Stimulated activated CD4-positive, alpha-beta T cell treated with anti-CD3 and anti-CD28 coated beads, Interleukin-12 subunit alpha, Interleukin-12 subunit beta, amount 100 ng/mL, for 48 hours (primary cell): ENCODE measurements at places on chromosomes 16 and 17.

- DNase-seq = peak; percentile 39
These were observed 17.6 kb downstream of the MAPK8IP3 start for GRCh38 chr16:1723450-1724147.

DNA sequence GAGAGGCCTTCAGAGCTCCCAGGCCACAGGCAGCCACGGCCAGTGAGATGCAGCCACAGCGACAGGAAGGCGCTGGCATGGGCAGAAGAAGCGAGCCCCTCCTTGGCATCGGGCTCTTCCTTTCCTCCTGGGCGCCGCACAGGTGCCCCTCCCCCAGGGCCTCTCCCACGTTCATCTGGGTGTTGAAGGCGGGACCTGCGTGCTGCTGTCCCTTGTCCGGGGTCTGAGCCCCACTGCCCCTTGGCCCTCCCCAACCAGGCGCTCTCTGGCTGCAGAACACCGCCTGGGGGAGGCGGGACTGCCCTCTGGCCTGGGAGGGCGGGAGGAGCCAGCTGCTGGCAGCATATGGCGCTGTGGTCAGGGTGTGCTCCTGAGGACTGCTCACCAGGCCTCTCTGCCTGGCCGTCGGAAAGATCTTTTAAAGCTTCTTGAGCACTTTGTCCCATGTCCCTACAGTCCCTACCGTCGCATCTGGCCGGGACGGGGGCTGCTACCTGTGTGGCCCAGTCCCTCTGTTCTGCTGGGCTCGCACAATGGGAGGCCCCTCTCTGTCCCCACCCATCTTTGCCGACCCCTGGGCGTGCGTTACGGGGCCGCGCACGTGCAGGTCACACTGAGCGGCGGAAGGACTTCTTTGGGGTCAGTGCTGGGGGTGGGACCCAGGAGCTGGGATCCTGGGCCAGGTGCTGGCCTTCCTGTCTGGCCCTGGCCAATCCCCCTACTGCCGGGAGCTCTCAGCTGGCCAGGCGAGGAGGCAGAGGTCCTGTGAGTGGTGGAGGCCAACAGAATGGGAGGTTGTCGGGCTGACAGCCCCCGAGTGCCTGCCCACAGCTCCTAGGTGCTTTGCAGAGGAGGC lies 1.7 kb downstream of the SLC25A10 start:
- no peak for DNase-seq

DNA sequence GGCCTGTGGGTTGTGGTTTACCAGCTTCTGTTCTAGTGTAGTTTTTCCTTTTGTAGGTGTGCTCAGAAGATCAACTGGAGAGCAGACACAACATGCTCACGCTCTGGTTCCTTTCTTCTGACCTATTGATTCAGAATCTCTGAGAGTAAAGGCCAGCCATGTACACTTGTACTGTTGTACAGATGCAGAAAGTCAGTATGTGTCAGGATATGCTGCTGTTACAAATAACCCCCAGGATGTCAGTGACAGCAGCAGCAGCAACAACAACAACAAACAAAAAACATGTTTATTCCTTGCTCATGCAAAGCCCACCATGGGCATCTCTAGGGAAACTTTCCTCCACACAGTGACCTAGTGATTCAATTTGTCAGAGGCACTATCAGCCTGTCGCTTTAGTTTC lies 154.8 kb upstream of the RBFOX1 start:
- no peak for DNase-seq

- no peak for DNase-seq
These were observed 24.8 kb upstream of the SLC25A19 start for GRCh38 chr17:75313941-75314551.

GRCh38 chr16:66487580-66488275 lies 60.6 kb downstream of the BEAN1 start:
- no peak for DNase-seq

DNA sequence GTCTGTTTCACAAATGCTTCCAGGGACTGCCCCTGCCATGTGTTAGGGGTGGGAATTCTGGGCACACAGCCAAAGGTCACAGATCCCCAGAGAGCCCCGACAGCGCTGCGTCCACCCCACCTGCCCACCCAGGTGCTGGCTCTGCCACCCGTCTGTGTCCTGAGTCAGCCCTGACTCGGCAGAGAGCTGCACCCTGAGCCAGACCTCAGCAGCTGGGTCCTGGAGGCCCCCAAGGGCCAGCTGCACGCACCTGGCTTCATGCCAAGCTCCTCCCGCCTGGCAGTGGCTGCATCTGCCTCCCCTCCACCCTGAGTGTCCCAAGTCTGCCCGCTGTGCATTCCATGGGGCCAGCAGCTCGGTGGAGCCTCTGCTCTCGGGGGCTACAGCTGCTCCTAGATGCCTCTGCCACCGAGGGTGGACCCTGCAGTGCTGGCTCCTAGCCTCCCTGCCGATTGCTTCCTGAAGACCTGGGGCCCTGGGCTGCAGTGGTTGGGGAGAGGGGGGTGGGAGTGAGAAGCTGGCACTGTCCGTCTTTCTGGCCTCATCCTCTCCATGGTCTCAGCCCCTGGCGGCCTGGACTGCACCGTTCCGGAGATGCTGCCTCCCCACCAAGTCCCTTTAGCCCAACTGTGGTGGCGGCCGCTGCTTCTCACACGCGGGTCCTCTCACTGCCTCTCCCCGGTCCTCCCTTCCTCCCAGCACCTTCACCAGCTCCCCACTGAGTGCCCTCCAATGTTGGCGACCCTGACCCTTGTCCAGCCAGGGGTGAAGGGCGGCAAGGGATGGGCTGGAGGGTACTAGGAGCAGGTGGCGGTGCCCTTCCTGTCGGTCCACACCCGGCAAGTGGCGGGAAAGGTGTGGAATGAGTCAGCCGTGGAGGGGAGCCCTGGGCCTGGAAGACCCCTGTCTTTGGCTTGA lies 3.0 kb downstream of the SECTM1 start:
- no peak for DNase-seq

DNA sequence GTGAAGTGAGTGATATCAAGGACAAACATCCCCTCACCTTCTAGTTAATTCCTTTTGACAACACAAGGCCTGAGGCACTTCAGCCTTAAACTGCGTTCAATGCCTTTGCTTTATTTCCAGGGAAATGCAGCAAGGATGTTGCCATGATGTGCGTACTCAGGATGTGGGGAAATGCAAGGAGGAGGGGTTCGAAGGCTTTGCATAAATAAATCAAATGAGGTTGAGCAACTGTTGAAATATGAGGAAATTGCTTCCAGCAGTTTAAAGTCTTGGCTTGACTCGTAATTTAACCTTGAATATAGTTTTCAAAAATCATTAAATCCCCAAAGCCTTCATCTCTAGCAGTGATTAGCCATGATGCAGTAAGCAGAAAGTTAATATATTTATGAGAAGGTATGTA lies 81.8 kb upstream of the CCL2 start:
- no peak for DNase-seq

GRCh38 chr16:67387479-67388079 lies 5.7 kb downstream of the TPPP3 start:
- no peak for DNase-seq

- no peak for DNase-seq
These were observed 25.1 kb downstream of the UNK start for GRCh38 chr17:75809631-75810111.

DNA sequence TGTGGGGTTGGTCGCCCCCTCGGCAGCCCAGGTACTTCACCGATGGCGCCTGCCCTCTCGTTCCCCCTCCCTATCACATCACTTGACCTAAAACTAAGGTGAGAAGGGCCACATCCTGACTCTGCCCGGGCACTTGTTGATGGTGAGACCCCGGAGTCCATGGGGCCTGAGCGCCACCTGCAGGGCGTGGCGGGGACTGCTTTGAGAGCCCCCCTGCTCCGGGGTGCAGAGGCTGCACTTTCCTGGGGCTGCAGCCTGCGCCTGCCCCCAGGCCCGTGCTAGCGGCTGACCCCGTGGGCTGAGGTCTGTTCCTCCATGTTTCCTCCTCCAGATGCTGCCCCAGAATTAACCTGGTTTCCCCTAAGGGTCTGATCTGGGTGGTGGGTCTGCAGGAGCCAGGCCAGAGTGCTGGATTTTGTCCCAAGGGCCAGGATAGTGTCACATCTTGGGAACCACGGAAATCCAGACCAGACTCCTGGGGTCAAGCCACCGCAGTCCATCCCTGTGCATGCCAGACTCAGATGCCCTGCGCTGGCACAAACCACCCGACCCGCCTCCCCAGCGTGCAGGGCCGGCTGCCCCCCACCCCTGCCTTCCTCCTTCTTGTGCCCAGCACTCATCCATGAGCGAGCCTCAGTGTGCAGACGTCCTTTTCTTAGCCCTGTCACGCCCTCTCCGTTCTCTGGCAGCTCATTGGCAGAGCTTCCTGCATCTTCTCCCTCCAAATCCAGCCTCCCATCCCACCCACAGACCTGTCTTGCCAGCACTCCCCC lies 2.7 kb downstream of the NDUFAF8 start:
- DNase-seq = peak; percentile 44

DNA sequence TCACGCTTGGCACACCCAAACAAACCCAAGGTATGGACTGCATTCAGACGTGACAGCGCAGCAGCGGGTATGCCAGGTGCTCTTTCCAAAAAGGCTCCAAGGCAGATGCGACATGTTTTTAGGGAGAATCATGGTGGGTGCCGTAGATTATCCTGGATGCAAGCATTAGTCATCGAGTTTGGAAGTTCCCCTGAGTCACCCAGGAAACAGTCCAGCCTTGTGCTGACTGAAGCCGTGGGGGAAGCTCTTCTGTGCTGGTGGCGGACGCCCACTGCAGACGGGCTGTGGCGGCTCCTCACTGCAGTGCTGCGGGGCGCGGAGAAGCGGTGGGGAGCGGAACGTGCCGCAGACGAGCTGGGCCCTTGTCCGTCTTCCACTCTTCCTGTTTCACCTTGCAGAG lies 13.9 kb downstream of the JPT2 start:
- no peak for DNase-seq

DNA sequence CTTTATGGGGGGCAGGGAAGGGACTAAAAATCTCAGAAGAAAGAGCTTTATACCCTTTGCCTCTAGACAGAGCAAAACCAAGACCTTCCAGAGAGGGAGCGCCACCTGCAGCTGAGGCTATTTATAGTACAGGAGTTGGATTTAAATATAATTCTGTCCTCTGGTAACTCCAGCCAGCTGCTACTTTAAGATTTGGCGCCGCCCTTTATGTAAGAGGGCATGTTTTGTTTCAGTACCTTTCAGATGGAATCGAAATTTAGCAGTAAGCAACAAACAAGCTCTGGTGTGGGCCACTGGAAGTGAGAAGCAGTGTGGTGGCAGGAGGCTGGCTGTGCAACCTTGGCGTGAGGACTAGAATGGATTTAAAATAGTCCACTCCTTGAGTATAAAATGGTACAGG lies 5.2 kb upstream of the GUCY2D start:
- no peak for DNase-seq

- DNase-seq = no peak
These were observed 14.0 kb upstream of the MTMR4 start for GRCh38 chr17:58528443-58528842.

DNA sequence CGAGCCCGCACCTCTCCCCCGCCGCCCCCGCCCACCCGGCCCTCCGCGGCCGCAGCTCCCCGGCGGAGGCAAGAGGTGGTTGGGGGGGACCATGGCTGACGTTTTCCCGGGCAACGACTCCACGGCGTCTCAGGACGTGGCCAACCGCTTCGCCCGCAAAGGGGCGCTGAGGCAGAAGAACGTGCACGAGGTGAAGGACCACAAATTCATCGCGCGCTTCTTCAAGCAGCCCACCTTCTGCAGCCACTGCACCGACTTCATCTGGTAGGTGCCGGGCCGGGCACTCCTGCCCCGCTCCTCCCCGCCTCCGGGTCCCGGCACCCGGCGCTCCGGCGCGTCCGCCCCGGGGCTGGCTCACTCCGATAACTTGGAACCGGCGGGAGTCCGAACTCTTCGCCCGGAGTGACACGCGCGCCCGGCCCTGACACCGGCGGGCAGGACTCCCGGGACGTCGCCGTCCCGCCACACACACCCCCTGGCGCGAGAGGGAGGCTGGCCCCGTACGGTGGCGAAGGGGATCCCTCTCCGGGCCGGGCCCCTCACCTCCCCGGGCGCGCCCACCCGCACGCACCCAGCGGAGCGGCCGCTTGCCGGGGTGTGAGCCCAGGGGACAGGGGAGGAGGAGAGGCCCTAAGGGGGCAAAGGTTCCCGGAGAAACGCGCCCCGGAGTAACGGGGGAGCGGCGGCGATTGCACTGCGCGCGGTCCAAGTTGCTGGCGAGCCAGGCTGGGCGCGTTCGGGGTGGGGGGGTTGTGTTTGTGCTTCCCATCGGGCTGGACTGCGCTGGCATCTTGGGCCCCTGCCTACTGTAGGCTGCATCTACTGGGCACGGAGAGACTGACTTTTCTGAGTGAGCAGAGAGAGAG lies 581 bp downstream of the PRKCA start:
- DNase-seq = peak; percentile 25

DNA sequence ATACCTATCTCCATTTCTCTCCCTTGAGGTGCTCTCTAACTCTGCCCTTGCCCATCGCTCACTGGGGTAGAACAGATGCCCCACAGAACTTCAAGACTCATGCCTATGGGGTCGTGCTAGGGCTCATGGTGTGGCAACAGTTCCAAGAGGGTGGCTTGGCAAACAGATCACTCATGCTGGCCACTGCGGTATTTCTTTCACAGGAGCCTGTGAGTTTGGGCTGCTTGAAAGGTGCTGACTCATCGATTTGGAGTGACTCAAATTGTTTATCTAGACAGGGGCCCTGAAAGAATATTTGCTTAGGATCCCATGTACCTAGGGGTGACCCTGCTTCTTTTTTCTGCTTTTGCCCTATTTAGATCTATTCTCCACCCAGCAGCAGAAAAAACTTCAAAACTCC lies 69.9 kb downstream of the IRX5 start:
- no peak for DNase-seq

GRCh38 chr16:90057738-90058173 lies 19.4 kb downstream of the PRDM7 start:
- DNase-seq = peak; percentile 24

DNA sequence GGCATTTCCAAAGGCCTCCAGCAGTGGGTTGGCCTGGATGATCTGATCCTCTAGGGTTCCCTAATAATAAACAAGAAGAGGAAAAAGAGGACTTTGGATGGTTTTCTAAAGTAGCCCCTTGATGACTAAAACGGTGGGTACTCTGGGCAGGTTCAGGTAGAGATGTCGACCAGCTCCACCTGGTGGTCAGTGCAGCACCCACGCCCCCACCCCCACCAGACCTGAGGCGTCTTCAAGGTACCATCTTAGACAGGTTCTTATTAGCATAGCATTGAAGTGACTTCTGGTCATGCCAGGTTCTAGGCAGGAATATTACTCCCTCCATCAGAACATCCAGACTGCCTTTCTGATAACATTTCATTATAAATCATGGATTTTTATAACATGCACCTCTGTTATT lies 15.0 kb downstream of the MYH13 start:
- no peak for DNase-seq

GRCh38 chr16:46762583-46762982 lies 14.4 kb upstream of the MYLK3 start:
- no peak for DNase-seq

- DNase-seq = no peak
These were observed 3.9 kb downstream of the STAT5B start for GRCh38 chr17:42272162-42272907.

GRCh38 chr16:88016964-88017363 lies 65.7 kb downstream of the BANP start:
- no peak for DNase-seq

DNA sequence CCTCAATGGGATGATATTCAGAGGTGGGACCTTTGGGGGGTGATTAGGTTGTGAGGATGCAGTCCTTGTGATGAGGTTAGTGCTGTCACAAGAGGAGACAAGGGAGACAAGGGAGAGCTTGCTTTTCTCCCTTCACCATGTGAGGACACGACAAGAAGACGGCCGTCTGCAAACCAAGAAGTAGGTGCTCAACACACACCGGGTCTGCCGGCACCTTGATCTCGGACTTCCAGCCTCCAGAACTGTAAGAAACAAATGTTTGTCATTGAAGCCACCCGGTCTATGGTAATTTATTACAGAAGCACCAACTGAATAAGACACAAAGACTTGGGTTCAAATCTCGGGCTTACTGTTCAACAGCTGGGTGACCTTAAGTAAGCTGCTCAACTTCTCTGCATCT lies 64.9 kb downstream of the MPHOSPH6 start:
- no peak for DNase-seq
